ENCODE measurements at places on chromosomes 12 and 14. TPM values are rescaled to one million over a fixed set of nuclear protein-coding genes. Genes with fewer than 3 reads are reported as not detected.

GRCh38 chr12:13209436-13210235, 13.1 kb downstream of the EMP1 start:
- no peak for DNase-seq

DNA sequence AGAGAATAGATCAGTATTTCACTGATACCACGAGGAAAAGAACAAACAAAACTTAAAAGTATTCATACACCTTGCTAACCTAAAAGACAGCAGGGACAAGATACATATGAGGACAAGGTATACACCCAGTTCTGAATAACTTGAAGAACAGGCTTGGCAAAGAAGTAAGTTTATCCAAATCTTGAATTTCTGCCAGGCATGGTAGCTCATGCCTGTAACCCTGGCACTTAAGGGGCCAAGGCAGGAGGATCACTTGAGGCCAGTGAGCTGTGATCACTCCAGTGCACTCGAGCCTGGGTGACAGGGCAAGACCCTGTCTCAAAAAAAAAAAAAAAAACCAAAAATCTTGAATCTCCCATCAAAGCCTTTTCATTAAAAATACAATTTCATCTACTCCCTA, 25.0 kb downstream of the EIF2S1 start:
- DNase-seq, result no peak

- no peak for DNase-seq
Measured at GRCh38 chr14:56797569-56798446, 12.5 kb downstream of the OTX2 start.

Gene GLIPR1L2
- 2.4 TPM for total RNA-seq

Gene RND1
- 0.11 TPM for total RNA-seq

Gene INSM2
- total RNA-seq, result not detected

GRCh38 chr12:19528750-19529149, 89.5 kb downstream of the AEBP2 start:
- no peak for DNase-seq

Gene OVCH1
- not detected for total RNA-seq

Gene KANSL2
- total RNA-seq, result 17.3 TPM

Gene FAM181A
- total RNA-seq, result not detected

DNA sequence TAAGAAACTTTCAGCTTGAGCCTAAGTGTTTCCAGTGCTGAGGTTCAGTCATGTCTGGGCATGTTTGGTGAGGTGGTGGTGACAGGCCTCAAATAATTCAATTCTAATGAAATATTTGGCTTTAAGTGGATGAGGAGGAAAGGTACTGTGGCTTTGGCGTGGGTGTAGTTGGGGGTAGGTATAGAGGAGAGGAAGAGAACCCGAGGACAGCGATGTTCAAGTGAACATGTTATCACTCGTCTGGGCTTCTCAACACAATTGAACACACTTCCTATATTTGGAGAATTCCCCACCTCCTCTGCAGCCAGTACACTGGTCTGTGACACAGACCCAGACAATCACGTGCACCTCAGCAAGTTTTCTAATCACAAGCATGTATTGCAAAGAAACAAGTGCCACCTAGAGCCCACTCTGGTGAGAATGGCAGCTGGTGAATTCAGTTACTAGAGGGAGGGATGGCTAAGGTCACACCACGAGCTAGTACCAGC, 53.0 kb downstream of the IFNG-AS1 start:
- DNase-seq, result no peak

DNA sequence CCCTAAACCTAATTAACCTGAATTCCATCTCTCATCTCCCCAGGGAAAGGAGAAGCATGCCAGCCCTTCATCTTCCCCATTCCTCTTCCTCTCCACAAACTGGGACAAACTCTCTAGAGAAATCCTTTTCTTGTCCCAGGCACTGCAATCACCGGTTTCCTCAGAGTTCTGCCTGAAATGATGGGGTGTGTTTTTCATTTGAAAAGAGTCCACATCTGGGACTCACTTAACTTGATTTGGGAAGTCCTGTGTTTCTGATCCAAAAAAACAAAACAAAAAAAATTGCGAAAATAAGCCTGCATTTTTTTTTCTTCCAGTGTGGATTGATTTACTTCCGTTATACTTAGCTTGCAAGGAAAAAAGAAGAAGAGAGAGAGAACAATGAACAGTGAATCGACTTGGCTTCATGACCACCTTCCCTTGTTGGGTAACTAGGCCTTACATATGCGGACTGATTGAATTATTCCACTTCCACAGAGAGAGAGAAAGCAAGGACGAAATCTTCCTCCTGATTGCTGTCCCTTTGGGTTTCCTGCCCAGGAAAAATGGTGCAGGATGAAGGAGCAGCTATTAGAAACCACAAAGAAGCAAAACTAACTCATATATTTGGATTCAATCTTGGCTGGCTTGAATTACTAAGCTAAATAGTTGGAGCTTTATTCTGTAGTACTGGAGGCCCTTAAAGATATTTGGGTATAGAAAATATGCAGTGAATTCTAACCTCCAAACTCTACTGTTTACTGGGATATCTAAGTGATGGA, 506.2 kb upstream of the TBX3 start:
- no peak for DNase-seq

GRCh38 chr12:50317203-50317602, 33.9 kb upstream of the LIMA1 start:
- DNase-seq, result no peak

DNA sequence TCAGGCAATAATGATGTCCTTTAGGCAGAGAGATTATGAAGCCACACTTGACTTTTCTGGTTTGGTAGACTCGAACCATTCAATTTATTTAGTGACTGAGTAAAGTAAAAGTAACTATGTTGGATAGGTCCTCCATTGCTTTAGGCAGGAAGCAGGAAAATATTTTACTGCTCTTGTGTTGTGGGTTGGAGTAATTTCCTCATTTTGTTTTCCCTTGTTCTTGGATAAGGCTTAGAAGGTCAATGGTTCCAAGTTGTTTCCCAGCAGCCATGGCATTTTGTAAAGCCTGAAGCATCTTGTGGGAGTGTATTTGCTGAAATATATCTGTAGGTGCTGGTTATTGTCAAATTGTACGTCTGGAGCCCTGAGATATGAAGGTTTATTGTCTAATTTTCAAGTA, 161.2 kb upstream of the SLC38A2 start:
- no peak for DNase-seq

DNA sequence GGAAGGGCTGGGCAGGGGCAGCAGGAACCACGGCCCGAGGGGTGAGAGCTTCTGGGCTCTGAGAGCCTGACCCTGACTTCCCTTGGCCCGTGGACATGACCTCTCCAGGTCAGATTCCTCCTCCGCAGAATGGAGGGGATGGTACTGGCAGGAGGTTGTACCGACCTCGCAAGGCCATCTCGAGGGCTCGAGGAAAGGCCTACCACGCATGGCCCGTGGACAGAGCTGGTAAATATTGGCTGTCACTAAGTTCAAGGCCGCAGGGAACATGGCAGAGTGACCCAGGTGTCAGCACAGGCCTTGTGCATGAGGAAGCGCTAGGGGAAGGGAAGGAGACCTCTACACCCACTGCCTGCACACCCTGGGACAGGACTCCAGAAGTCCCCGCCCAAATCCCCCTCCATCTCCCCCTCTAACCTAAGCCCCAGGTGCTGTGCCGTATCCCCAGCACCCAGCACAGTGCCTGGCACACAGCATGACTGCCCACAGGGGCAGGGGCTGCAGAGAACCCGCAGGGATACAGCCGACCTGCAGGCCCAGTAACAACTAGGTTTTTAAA, 54.9 kb upstream of the PPP2R5C start:
- no peak for DNase-seq

Gene ARHGEF25
- total RNA-seq, result 14.3 TPM

Gene FAM222A
- 25.0 TPM for total RNA-seq

Gene DAO
- total RNA-seq, result not detected

Gene TRIM9
- 0.40 TPM for total RNA-seq

GRCh38 chr12:72989458-72989947, 717.3 kb downstream of the TRHDE start:
- DNase-seq, result no peak

GRCh38 chr12:14261096-14261495, 104.4 kb upstream of the ATF7IP start:
- peak; percentile 41 for DNase-seq

Gene CNTN1
- total RNA-seq, result 0.46 TPM

Gene SPTB
- 70.8 TPM for total RNA-seq

GRCh38 chr12:87513536-87514280, 515.5 kb downstream of the C12orf50 start:
- no peak for DNase-seq

- no peak for DNase-seq
Measured at GRCh38 chr12:49261721-49262120, 3.2 kb upstream of the TUBA1C start.

Gene DCN
- total RNA-seq, result 800 TPM

GRCh38 chr12:109766251-109766778, 52.7 kb downstream of the FAM222A start:
- no peak for DNase-seq

DNA sequence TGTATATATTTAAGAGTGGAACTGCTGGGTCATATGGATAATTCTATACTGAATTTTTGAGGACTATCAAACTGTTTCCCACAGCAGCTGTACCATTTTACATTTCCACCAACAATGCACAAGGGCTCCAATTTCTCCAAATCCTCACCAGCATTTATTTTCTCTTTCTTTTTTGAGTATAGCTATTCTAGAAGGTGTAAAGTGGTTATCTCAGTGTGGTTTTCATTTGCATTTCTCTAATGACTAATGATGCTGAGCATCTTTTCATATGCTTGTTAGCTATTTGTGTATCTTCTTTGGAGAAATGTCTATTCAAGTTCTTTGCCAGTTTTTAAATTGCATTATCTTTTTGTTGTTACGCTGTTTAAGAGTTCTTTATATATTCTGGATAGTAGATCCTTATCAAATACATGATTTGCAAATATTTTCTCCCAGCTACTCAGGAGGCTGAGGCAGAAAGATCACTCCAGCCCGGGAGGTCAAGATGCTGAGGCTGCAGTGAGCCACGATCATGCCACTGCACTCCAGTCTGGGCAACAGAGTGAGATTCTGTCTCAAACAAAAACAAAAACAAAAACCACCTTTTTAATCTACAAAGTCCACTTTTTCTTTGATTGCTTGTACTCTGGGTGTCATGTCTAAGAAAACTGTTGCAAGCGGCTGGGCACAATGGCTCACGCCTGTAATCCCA, 32.8 kb downstream of the GTF2A1 start:
- no peak for DNase-seq

Gene FAM186B
- total RNA-seq, result 0.46 TPM

Gene CABP1
- total RNA-seq, result 6.5 TPM

Gene KCNC2
- not detected for total RNA-seq

DNA sequence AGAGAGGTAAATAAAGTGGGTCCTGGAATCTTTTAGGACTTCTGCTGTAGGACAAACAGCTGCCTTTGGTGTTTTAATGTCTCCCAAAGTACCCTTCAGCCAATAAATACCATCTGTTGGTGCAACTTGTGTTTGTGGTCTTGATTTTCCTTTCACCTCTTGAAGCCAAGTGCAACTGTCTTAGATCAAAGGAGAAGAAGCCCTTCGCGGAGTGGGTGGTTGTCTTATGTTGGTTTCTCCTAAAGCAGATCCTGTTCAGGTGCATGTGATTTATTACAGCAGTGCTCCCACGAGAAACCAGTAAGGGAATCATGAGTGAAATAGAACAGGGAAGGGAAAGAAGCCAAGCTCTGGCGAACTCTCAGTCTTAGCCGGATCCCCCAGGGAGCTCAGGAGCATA, 27.7 kb downstream of the HRK start:
- no peak for DNase-seq

GRCh38 chr14:20801726-20802125, 918 bp downstream of the RNASE1 start:
- DNase-seq, result peak; percentile 56

- DNase-seq, result no peak
Measured at GRCh38 chr12:109532721-109533486, 40.4 kb downstream of the MMAB start.

- no peak for DNase-seq
Measured at GRCh38 chr12:131218026-131218922, 264.6 kb downstream of the ADGRD1 start.

Gene AP4S1
- total RNA-seq, result 6.7 TPM

- no peak for DNase-seq
Measured at GRCh38 chr14:24441904-24442239, 704 bp downstream of the SDR39U1 start.

GRCh38 chr12:56528846-56529245, 7.2 kb downstream of the RBMS2 start:
- DNase-seq, result no peak

Gene RPL10L
- not detected for total RNA-seq

- DNase-seq, result no peak
Measured at GRCh38 chr14:34119107-34119858, 168.4 kb upstream of the EGLN3 start.

DNA sequence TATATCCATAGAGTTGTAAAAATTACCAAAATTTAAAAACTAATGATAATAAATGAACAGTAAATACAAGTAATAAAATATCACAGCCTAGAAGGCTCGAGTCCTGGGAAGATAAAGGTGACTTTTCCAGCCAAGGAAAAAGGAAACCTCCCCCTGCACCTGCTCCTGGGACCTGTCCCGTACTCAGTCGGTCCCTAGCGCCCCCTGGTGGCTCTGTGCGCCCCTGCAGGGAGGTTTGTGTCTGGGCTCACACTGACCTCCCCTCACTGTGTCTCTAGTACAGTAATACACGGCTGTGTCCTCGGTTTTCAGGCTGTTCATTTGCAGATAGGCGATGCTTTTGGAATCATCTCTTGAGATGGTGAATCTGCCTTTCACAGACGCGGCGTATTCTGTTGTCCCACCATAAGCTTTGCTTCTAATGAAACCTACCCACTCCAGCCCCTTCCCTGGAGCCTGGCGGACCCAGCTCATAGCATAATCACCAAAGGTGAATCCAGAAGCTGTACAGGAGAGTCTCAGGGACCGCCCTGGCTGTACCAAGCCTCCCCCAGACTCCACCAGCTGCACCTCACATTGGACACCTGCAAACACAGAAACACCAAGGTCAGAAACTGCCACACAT, 1030.4 kb downstream of the TMEM121 start:
- DNase-seq, result peak; percentile 51

DNA sequence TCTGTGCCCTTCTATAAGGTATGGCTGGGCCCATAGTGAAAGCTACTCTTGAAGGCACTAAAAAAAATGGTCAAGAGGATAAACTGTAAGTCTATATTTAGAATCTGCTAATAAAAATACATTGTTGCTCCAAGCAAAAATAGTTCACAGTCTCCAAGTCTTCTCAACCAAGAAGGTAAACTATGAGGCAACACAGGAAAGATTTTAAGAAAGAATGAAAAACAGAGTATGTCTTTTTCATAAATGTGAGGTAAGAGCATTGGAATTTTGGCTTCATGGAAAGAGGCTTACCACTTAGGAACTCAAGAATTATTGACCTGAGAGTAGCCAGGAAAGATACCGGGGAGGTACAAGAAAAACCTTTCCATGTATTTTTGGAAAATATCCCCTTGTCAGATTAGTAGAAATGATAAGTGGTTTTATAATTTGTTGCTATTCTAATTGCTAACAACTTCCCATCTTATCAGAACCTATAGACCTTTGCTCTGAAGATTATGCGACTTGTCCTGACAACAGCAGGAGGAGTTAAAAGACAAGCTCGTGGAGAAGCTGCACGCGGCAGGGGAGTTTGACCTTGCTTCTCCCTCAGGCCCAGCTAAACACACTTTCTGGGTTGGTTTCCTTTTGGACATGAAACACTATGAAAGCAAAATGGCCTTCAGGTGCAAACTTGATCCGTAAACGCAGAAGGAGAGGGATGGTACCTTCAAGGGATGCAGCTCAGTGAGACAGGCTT, 238.1 kb downstream of the FOXN3 start:
- DNase-seq, result no peak

All from Right ventricle myocardium superior (tissue), 1 donor.